ENCODE measurements at places on chromosomes 6 and 20. TPM values are rescaled to one million over a fixed set of nuclear protein-coding genes. Genes with fewer than 3 reads are reported as not detected.

- peak; percentile 64 for DNase-seq
These were observed 73.3 kb upstream of the LYRM2 start for GRCh38 chr6:89711801-89712200.

DNA sequence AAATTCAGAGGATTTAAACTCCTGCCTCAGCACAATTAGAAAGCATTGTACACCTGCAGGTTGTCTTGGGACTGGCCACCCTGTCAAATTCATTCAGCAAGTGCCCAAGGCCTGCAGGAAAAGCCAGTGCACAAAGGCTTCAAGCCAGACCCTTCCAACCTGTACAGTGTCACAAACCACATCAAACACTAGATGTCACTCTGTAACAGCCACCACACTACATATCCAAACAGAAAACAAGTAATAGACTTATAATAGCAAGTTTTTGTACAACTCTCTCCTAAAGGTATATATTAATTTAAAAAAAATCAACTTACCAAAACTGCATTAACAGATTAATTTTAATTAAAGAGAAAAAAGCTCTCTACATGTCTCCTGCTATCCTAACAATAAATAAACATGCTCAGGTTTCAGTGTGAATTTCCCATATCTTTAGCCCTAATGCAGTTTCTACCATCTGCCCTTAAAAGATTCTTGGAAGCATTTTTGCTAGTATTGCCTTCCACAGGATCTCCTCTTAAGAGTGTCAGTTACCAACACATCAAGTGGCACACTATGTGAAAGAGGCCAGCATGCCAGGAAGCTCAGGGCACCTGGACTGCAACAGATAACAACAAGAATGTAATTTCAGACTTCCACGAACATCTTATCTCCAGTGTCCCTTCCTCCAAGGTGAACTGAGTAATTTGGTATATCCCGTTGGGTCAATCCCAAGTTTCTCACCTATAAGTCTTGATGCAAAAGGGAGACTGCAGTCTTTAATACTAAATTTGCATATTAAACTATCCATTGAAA, 47.5 kb downstream of the RALGAPA2 start:
- DNase-seq: peak; percentile 58

DNA sequence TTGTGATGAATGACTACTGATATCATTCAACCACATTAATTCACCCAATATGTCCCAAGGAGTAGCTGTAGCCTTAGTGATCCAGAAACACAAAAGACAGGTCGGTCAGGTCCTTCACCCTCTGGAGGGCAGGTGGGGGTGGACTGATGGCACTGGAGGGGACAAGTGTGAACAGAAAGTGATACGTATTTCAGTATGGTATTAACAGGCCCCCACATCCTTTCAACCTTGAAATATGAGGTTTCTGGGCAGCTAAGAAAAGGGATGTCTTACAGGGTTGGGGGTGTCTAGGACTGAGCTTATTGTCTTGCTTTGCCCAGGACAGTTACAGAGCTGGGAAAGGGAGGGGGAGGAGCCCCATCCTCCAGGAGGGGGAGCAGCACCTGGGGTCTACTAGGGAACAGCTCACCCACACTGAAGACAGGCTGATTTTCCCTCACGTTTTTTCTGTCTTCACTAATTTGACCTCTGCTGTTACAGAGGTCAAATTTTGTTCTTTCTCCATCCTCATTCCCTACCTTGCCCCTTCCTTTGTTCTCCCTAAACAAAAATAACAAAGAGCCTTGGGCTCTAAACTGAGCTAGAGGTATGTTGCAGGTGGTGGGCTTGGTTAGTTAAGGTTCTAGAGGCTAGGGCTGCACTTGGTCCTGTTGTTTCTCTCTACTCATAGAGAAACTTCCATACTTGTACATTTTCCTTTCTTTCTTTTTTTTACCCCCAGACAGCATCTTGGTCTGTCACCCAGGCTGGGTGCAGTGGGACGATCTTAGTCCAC, 38.0 kb upstream of the EEF1A1 start:
- DNase-seq: no peak

DNA sequence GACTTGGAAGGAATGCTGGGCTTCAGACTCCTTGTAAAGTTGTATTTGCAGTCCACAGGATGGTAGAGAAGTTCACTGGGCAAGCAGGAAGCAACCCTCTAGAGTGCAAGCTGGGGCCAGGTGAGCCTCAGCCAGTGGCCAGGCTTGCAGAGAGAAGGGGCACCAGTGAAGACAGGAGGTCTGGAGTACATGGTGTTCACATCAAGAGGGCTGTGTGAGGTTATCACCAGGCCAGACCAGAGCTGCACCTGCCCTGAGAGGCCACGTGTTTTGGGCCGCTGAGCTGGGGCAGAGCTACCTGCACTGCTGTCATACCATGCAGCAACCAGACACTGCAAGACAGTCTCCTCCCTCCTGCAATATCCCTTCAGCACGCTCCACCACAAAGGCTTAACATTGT, 79.0 kb downstream of the SH3BGRL2 start:
- no peak for DNase-seq

- no peak for DNase-seq
These were observed 81.3 kb upstream of the BMP2 start for GRCh38 chr20:6686171-6686570.

- DNase-seq: no peak
These were observed 333.3 kb upstream of the HSF2 start for GRCh38 chr6:122066200-122066599.

GRCh38 chr20:52945862-52946522, 26.2 kb upstream of the TSHZ2 start:
- no peak for DNase-seq

- no peak for DNase-seq
These were observed 20.6 kb downstream of the SLC2A12 start for GRCh38 chr6:134031696-134032255.

GRCh38 chr6:42354702-42355101, 97.0 kb downstream of the TRERF1 start:
- DNase-seq: no peak

GRCh38 chr20:62501801-62502495, 26.2 kb upstream of the GATA5 start:
- no peak for DNase-seq

CCDC170 gene
- polyA plus RNA-seq: 0.56 TPM

SH3BGRL2 gene
- polyA plus RNA-seq: 8.6 TPM

NKAIN2 gene
- 7.9 TPM for polyA plus RNA-seq

Measured in muscle of leg (tissue), 16 donors.